Gastrocnemius medialis (tissue), 4 donors: ENCODE measurements at places on chromosomes 2 and 18.

- DNase-seq = no peak
Observed at GRCh38 chr2:233064530-233065199, 4.5 kb downstream of the INPP5D start.

DNA sequence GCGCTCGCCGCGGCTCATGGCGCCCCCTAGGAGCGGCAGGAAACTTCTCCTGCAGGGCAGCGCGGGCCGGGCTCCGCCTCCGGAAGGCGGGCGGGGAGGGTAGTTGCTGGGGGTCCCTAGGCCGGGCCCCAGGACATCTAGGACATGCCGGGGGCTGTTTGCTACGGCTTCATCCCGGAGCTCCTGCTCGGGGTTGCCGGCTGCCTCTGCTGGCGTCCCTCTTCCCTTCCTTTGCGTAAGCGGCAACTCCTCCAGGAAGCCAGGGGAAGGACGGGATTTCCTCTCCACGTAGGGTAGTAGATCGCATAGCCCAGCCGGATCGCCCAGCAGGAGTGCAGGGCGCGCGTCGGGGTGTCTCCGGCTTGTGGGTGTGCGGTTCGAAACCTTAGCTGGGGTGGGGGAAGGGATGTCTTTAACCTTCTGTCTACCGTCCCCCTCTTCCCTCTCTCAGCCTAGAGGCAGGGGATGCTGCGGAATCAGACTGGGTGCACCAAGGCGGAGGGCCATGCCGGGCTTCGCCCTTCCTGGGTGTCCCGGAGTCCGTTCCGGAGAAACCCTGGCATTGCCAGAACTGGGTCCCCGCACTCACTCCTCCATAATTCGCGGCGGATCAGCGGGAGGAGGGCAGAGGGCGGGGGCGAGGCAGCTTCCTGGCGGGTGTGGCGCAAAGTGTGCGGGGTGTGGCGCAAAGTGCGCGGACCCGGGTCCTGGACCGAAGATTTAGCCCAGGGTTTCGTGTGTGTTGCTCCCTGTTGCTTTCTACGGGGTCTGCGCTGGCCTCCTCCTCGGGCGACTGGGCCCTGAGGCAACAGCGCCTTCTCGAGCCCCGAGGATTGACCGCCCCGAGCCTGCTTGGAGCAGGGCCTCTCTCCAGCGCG, 12.2 kb upstream of the SKOR2 start:
- DNase-seq = no peak

DNA sequence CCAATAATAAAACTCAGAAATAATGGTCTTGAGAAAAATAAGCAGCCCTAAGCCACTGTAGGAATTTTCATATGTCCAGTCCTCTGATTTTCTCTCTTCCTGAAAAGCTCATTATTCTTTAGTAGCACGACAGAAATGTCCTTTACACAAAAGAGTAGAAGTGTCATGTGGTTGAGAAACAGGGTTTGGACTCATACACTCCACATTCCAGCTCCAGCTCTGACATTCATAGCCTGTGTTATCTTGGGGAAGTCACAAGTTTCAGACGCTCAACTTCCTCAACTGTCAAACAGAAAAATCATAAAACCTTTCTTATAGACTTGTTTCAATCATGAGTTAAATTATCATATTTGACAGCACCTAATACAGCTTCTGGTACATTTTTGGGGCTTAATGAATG, 511.5 kb downstream of the TNS1 start:
- no peak for DNase-seq

DNA sequence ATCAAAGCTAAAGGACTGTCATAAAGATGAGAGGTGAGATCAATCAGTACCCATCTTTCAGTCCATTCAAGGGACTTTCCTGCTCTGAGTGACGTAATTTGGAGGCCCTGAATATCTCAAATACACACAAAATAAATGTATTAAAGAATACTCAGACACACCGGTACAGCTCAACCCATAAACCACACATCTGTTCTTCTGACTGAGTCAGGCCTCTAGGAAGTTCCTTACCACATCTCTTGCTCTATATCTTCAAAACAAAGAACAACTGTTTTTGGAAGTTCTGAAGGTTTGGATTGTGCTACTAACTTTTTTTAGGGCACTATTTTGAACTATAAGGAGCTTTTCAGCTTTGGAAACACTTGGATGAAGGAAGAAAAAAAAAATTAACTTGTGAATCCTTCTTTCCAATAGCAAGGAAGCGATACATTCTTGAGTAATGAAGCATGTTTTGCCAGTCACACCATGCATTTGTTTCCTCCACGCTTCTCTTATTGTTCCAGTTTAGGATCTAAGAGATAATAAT, 866.5 kb upstream of the VRK2 start:
- DNase-seq = no peak

GRCh38 chr2:37893327-37893726, 31.8 kb upstream of the RMDN2 start:
- no peak for DNase-seq
